ENCODE measurements at places on chromosomes 5 and 9. TPM values are rescaled to one million over a fixed set of nuclear protein-coding genes. Genes with fewer than 3 reads are reported as not detected.

IL9 gene
- not detected for total RNA-seq

MED7 gene
- 9.9 TPM for total RNA-seq

TMEM171 gene
- total RNA-seq: 5.5 TPM

NUTM2F gene
- total RNA-seq: not detected

TRIP13 gene
- total RNA-seq: 1.5 TPM

LCN1 gene
- not detected for total RNA-seq

REEP5 gene
- total RNA-seq: 56.0 TPM

TGFBI gene
- total RNA-seq: 1,608 TPM

TTC39B gene
- total RNA-seq: 11.9 TPM

PCDHGA2 gene
- total RNA-seq: 2.0 TPM

HACD4 gene
- 1.8 TPM for total RNA-seq

GPR150 gene
- under 0.01 TPM for total RNA-seq

CLIC3 gene
- total RNA-seq: 12.7 TPM

CCNI2 gene
- total RNA-seq: not detected

ECM2 gene
- 1.5 TPM for total RNA-seq

RNF130 gene
- total RNA-seq: 9.2 TPM

UBAP2 gene
- 16.2 TPM for total RNA-seq

C7 gene
- total RNA-seq: not detected

CNTNAP3B gene
- total RNA-seq: 0.57 TPM

EFNA5 gene
- 0.66 TPM for total RNA-seq
